Activated CD4-positive, alpha-beta T cell treated with anti-CD3 and anti-CD28 coated beads for 48 hours (primary cell): ENCODE measurements at places on chromosomes 1 and 21.

GRCh38 chr1:165914136-165914798, 86.9 kb downstream of the UCK2 start:
- peak; percentile 69 for DNase-seq

- peak; percentile 10 for DNase-seq
Observed at GRCh38 chr1:90558126-90558525, 159.0 kb downstream of the BARHL2 start.

- no peak for DNase-seq
Observed at GRCh38 chr1:101410048-101410878, 173.4 kb downstream of the S1PR1 start.

DNA sequence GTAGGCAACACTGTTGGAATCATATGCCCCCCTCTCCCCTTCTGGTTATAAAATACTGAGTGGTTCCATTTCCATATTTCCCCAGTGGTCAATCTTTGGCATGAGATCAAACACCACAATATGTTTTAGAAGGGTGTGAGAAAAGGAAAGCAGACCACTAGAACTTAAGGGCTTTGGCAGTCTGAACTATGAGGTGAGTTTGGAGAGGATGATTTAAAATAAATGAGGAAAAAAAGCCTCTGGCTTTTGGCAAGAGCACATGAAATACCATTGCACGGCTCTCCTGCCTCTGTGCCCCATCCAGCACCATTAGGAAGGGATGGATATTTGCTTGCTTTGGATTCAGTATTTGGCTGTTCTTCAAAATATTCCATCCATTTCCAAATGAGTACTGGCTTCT, 339.5 kb upstream of the C1orf87 start:
- no peak for DNase-seq

DNA sequence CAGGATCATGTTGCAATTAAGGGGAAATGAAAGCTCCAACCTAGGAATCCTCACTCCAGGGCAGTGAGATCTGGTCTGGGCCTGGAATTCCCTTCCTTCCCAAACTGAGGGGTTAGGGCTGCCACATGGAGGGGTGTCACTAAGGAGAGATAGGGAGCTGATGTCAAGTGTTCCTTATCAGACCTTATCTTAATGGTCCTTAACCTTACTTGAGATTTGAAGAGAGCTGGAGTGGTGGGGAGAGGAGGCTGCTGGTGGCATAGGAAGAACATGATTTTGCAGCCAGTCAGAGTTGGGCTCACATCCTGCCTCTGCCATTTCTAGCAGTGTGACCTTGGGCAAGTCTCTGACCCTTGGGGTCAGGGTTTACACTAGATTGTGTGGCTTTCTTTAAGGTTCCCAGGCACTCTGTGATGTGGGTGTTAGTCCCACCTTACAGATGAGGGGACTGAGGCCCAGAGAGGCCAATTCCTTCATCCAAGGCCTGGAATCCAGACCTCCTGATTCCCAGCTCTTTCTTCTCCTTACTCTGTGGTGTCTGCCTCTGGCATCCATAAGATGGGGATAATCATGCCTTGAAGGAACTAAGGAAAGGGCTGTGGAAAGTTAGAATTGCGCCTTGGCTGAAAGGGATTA, 56.3 kb upstream of the SYNC start:
- no peak for DNase-seq

DNA sequence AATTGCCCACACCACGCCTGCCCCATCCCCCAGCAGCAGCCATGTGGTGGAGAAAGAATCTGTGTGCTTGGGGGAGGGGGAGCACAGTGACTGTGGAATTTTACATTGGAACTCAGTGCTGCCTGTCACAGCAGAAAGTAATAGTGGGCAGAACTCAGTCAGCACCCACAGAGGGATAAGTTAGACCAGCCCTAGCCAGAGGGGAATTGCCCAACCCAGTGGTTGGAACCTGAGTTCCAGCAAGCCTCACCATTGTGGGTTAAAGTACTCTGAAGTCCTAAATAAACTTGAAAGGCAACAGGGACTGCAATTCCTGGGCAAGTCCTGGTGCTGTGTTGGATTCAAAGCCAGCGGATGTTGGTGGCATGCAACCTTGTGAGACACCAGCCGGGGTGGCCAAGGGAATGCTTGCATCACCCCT, 88.8 kb downstream of the MRPL39 start:
- DNase-seq: no peak

- DNase-seq: no peak
Observed at GRCh38 chr1:207999972-208000371, 89.0 kb upstream of the CD34 start.

- DNase-seq: no peak
Observed at GRCh38 chr1:155652951-155653350, 35.6 kb downstream of the YY1AP1 start.

DNA sequence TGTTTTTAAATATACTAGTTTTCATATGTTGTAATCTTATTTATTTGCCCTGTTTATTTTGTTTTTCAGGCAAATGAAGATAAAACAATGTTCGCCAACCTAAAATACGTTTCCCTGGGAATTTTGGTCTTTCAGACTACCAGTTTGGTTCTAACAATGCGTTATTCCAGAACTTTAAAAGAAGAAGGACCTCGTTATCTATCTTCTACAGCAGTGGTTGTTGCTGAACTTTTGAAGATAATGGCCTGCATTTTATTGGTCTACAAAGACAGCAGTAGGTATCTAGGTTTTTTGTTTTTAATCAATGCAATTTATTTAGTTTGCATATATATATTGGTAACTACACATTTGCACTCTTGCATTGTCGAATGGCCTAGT, 23.7 kb downstream of the SLC35A3 start:
- no peak for DNase-seq

GRCh38 chr1:208118841-208119606, 125.2 kb downstream of the PLXNA2 start:
- DNase-seq: no peak

GRCh38 chr21:15592271-15592860, 137.4 kb upstream of the USP25 start:
- DNase-seq: no peak

DNA sequence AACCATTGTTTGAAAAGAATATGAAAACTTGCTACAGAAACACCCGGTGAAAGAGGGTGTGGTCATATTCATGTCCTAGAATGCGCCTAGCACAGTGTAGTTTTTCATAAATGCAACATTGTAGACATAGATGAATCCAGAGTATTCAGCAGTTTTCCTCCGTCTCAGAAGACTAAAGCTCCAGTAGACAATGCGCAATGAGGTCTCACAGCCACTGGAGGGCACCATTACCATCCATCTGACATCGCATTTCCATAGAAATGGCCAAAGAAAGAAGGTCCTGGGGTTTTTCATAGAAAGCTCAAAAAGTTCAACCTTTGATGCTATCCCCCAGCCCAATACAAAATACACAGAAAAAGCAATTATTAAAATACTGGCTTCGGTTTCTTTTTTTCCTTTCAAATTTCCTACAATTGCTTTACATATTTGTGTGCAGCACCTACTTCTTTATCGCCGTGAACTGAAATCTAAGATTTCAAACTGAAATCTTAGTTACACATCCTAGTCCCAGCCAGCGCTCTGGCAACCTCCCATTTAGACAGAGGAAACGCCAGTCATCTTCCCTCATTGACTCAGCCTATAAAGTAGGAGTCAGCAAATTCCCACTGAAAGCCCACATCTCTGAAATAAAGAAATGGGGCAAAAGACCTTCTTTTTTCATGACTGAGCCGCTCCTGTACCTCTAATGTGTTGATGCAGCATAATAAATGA, 3.9 kb upstream of the CD58 start:
- peak; percentile 70 for DNase-seq

GRCh38 chr1:164876398-164877116, 317.6 kb downstream of the PBX1 start:
- no peak for DNase-seq

DNA sequence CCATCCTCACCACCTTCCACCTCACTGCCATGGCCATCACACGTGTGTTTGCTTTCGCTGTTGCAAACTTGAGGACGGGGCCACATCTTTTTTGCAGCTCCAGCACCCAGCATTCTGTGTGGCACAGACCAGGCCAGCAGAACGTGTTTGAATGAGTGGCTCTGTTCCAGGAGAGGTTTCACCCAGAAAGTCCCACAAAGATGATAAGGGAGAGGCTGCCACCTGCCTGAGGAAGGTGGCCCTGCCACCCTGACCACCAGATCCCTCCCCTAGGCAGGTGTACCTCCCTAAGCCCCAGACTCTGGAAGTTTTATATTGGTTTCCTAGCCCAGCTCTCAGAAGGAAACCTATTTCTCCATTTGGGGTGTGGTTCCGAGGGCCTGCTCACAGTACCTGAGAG, 252.1 kb downstream of the KAZN start:
- no peak for DNase-seq

DNA sequence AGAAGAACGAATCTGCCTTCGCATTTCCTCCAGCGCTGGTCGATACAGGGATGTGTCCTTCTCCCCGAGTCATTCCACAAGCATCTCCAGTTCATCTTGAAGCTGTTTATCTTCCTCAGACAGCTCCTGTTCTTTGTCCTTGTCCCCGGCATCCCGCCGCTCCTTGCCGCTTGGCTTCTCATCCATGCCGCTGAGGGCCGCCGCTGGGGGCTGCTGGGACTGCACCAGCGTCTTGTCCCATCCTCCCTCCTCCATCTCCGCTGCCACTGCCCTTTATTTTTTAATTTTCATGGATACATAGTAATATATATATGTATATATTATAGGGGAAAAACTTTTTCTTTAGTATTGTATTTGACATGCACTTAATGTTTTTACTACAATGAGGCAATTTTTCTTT, 53.4 kb downstream of the FMN2 start:
- no peak for DNase-seq

DNA sequence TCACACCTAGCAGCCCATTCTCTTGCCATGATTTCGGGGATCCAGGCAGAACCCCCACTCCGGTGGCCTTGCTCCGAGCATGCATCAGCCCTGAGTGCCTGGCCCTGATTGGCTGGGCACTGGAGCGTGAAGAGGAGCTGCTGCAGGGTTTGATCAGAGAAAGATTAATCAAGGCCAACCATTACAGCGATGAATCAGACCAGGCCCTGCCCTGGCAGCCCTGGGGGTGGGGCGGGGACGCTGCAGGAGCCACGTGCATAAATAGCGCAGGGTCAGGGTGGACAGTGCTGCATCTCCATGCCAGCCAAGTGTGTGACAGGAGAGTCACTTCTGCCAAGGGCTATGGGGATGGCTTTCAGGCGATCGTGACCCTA, 3.4 kb upstream of the FAM131C start:
- no peak for DNase-seq

DNA sequence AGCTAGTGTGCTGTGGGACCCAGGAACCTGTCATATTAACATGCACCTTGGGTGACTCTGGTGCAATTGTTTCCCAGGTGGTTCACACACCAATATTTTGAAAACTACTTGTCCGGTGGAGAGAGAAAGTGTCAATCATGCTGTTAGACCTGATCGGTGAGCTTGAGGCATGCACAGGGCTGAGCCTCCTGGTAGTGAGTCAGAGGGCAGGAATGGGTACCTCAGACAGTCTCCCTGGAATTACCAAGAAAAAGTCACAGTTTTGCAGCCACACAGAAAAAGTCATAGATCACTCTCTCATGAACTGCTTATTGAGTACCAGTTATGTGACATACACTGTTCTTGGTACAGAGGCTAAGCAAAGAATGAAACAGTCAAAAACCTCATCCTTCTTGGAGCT, 140.1 kb upstream of the NFIA start:
- no peak for DNase-seq

GRCh38 chr1:2275796-2276536, 47.8 kb downstream of the SKI start:
- DNase-seq: no peak

DNA sequence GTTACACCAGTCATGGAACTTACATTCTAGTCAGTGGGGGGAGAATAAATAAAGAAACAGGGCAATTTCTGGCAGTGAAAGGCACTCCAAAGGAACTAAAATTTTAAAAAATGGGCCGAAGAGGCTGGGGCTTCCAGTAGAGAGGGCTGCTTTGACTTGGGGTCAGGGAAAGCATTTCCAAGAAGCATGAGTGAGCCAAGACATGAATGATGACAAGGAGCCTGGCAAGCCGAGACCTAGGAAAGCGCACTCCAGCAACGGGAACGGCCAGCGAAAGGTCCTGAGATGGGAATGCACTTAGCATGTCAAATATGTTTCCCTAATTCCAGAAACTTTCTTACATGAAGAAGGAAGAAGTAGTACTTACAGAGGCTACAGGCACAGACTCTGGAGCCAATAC, 95.4 kb upstream of the NGF start:
- DNase-seq: no peak

DNA sequence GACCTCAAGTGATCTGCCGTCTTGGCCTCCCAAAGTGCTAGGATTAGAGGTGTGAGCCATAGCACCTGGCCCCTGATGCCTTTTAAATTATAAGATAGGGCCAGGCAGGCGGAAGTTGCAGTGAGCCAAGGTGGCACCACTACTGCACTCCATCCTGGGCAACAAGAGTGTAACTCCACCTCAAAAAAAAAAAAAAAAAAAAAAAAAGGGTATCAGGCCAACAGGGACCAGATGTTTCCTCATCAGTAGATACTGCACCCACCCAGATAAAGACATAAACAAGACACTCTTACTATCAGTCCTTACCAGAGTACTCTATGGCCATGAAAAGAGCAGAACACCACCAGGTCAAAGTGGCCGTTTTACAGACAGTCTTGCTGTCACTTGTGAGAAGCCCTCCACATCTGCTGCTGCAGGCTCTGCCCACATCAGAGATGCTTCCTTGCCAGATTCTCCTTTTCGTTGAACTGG, 3.3 kb downstream of the C21orf58 start:
- DNase-seq: no peak

- DNase-seq: no peak
Observed at GRCh38 chr1:111920221-111921024, 69.0 kb downstream of the KCND3 start.

DNA sequence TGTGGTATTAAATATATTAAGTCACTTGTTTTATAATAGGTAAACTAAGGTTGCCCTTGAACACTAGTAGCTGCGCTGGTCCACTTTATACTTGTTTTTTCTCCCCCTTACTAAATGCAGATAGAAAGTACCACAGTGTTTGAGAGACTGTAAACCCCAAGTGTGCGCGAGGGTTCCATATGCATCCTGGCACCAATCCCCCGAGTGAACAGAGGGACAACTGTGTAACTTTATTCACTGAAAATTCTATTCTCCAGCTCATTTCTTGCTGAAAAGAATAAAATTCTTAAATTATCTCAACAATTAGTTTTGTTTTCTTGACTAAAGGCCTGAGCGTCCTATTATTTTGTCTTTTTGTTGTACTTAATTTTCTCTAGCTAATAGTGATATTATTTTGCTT, 1.9 kb downstream of the RSRP1 start:
- no peak for DNase-seq

DNA sequence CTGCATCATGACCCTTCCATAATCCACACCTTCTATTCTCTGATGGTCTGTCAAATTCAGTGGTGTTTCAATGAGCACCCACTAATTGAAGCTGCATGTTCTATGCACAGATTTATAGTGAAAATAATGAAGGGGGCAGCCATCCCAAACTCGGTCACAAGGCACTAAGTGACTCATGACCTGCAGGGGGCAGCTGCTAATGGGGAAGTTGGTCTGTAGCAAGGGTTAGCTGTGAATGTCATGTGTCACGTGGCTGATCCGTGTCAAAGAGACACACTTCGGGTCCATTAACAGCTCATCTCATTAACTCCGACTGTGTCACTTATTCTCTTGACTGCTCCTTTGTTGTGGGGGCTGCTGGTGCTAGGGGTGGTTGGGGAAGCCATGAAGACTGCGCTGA, 306.6 kb downstream of the PCP4 start:
- DNase-seq: no peak

GRCh38 chr1:26327956-26328362, 10.2 kb downstream of the CD52 start:
- DNase-seq: no peak

- DNase-seq: no peak
Observed at GRCh38 chr1:65048335-65048734, 82.0 kb upstream of the JAK1 start.
